Stimulated activated CD4-positive, alpha-beta T cell treated with anti-CD3 and anti-CD28 coated beads, Interleukin-1b, Interleukin-23, amount 100 ng/mL, for 1 hour (primary cell): ENCODE measurements at places on chromosomes 1 and 21.

DNA sequence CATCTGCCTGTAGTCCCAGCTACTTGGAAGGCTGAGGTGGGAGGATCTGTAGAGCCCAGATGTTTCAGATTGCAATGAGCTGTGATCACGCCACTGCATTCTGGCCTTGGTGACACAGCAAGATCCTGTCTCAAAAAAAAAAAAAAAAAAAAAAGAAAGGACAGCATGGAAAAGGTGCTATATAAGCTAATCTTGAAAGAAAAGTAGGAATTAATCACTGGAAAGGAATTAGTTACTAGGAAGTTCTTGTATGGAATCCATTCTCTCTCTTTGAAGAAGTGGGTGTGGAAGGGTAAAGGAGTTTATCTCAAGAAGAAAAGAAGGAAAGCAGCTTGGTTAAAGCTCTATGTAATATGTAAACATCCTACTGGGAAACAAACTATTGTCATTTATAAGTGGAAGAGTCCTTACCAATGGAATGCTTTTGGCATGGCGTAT lies 339.2 kb downstream of the DPYD start:
- no peak for DNase-seq

GRCh38 chr1:175207971-175208370 lies 15.4 kb upstream of the KIAA0040 start:
- DNase-seq: no peak

- no peak for DNase-seq
These were observed 779.6 kb upstream of the PRMT6 start for GRCh38 chr1:106276871-106277270.

DNA sequence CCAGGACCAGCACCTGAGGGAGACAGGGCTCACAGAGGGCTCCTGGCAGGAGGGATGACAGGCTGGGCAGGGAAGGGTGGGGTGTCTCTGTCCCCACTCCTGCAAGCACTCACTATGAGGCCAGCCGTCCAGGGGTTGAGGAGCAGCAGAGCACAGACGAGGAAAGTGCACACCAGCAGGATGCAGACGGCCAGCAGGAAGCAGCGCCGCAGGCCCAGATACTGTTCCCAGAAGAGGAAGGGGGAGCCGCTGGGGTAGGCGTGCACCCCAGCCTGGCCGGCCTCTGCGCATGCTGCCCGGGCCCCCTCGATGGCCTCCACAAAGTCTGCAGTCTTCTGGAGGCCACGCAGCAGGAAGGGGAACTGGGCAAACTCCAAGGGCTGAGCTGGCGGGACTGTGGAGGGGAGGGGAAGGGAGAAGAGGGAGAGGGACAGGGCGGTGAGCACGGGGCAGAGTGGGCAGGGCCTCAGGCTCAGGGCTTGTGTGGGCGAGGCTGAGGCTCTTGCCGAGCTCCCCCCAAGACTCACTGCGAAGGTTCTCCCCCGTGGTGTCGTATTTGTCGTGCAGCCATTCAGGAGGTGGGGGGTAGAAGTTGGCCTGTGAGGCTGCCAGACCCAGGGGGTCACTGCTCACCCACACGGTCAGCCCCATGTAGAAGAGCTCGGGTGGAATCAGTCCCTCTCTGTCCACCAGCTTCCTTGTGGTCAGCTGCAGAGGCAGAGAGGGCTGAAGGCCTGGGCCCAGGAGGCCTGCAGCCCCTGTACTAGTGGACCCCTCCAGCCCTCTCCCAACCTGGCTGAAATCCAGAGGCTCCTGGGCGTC lies 16.5 kb downstream of the PTCH2 start:
- DNase-seq: no peak

GRCh38 chr1:201708085-201708512 lies 120.9 kb upstream of the IPO9 start:
- no peak for DNase-seq

DNA sequence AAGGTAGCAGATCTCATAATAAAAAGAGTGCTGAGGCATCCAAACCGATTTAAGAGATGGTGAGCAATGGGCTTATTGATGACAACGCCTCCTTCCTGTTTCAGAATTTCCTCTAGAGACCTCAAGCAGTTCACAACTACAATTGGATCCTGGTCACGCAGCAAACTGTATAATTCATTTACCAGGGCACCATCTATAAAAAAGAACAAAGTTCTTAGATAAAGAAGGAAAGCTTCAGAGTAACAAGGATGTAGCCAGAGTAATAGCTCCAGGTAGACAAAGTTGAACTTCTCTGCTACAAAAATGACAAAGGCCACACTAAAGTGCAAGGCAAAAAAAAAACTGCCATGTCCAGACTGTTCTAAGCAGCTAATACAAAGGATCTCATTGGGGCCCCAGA lies 3.4 kb downstream of the AP4B1 start:
- no peak for DNase-seq
